Stimulated activated CD8-positive, alpha-beta memory T cell treated with anti-CD3 and anti-CD28 coated beads, Interleukin-12 subunit alpha, Interleukin-12 subunit beta, amount 100 ng/mL, for 4 hours (primary cell): ENCODE measurements at places on chromosomes 16 and 17.

DNA sequence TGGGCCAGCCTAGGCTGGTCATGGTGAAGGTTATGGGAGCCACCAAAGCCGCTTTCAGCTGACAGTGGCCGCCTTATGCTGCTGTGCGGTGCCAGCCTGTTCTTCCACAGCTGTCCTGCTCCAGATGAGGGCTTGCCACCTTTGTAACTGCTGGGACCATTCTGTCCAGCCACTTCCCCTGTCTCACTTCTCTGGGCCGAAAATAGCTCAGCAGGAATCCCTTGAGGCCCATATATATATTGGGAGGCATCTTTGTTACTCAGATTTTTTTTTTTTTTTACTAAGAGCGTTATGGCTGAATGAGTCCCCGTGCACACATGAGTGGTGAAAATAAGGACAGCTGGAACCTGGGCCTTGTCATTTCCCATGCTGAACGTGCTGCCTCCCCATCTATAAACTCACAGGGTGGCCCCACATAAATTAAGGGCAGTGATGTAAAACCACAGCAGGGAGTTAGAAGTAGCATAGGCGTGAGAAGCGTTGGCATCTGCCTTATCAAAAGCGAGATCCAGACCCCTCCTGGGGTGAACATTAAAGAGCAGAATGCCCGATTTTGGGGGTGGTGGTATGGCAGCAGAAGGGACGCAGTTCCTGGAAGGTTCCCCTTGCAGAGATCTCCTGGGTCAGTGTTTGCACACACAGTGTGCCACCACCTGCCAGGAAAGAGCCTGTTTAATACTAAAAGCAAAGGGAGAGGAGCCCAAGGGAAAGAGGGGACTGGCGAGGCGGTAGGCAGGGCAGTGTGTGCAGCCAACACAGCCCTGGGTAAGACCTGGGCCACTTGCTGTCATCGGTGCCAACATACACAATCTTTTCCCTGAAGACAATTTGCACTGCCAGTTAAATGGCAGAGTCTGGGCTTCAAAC, 57.8 kb downstream of the USP43 start:
- DNase-seq, result no peak

DNA sequence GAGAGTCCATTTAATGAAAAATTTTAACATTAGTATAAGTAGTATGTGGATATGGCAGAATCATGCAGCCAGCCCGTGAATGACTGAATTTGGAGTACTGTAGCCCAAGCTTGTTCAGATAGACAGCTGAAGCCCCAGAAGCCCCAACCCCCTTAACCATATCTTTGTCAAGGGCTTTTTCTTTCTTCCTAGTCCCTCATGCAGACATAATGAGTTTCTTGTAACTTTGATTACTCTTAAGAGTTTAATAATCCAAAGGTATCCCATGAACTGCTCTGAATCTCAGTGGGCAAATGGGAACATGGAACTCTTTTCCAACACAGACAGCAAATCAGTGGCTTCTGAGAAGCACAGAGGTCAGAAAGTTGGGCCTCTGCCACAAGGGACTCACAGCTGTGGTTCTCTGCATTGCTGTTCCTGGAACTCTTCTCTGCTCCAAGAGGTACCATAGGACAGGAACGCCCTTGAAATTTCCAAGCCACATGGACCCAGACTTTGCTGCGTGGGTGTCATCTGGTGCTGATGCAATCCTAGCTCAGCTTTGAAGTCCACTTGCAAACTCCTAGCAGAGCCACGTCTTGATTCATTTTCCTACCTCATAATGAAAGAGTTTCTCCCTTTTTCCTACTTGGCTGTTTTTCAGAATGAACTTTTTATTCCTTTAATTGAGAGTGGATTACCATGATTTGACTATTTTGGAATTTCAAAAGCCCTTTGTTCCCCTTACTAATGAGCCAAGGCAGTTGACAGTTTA, 18.1 kb downstream of the LYRM1 start:
- DNase-seq, result no peak

- DNase-seq, result no peak
Observed at GRCh38 chr16:4376126-4376892, 4.7 kb downstream of the VASN start.

DNA sequence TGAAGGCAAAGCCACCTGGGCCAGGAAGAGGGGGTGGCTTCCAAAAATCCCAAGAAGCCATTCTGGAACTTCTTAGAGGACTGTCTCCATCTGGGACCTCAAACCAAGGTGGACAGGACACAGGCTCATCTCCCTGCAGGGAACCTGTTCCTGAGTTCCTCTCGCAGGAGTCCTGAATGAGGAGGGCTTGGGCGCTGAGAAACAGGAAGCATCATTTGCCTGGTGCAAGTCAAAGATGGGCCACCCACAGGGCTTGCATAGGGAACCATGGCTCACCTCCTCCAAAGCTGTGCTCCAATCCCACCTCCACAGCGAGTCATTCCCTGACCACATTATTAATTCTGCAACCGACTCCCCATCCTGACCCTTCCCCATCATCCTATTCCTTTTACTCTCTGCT, 55.0 kb upstream of the RPL38 start:
- DNase-seq, result no peak

DNA sequence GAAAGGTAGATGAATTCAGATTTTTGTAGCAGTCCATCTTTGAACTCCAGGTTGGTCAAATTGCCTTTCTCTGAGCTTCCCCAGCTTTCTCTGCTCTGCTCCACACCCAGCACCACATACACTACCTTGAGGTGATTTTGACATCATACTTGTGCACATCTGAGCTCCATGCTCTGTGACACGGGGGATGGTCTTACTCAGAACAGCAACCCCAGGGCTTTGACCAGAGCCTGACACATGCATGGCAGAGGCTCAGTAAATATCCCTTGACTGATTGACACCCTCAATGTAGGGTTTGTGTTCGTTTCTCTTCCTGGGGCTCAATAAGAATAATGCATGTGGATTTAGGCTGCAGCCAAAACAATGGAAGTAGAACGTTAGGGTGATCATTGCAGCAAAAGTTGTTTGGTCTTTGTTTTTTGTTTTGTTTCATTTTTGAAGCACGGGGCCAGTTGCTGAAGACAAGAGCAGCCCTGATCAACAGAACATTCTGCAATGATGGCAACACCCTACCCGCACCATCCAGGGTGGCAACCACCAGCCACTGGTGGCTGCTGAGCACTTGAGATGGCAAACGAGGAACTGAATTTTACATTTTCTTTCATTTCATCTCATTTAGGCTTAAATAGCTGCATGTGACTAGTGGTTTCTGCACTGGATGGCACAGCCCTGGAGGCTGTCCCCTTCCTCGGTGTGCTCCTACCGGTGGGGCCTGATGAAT, 224.8 kb upstream of the TNRC6C start:
- no peak for DNase-seq

DNA sequence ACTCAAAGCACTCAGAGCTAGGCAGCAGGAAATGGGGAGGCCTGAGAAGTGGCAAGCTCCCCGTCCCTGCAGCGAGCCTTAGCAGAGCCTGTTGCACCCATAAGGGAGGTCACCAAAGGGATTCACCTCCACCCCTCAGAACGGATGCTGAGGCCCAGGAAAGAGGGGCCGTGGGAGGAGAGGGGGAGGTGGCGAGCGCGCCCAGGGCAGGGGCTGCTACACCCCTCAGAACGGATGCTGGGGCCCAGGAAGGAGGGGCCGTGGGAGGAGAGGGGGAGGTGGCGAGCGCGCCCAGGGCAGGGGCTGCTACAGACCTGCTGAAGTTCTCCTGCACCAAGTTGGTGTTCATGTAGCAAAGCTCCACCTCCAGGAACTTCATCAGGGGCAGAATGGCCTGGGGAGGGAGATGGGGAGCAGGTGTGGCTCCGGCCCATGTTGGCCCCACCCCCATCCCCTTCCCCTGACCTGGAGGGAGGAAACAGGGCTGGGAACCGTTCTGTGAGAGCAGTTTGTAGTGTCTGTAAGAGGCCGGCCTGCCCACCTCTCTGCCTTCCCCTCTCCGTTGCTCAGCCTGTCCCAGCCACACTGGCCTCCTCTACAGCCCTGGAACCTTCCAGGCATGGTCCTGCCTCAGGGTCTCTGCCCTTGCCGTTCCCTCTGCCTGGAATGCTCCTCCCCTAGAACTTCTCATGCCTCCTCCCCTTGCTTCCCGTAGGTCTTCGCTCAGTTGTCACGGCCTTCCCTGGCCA, 11.4 kb downstream of the UNC13D start:
- no peak for DNase-seq

DNA sequence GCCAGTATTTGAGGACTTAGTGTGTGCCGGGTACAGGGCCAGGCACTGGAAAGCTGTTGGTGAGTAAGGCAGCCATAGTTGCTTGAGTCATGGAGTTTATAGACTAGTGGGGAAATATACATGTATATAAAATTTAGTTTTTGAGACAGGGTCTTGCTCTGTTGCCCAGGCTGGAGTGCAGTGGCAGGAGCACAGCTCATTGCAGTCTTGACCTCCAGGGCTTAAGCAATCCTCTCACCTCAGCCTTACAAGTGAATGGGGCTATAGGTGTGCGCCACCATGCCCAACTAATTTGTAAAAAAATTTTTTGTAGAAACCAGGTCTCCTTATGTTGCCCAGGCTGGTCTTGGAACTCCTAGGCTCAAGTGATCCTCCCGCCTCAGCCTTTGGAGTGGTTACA, 2.4 kb downstream of the PDP2 start:
- DNase-seq, result no peak

DNA sequence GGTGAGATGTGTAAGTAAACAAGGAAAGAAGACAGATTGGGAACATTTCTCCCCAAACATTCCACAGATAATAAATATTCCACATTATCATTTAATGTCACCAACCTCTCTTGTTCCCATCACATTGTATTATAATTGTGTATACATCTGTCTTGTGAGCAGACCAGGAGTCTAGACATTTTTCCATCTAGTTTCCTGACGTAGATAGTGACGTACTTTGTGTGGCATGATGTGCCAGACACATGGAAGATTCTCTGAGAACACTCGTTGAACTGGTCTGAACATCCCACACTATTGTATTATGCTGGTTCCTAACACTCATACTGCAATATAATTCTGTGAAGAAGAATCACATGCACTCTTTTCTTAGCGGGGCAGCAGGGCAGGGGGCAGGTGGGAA, 34.0 kb downstream of the WSB1 start:
- no peak for DNase-seq
